Right hindlimb (tissue), 1 donor: ENCODE measurements at places on chromosomes 3 and 15.

DNA sequence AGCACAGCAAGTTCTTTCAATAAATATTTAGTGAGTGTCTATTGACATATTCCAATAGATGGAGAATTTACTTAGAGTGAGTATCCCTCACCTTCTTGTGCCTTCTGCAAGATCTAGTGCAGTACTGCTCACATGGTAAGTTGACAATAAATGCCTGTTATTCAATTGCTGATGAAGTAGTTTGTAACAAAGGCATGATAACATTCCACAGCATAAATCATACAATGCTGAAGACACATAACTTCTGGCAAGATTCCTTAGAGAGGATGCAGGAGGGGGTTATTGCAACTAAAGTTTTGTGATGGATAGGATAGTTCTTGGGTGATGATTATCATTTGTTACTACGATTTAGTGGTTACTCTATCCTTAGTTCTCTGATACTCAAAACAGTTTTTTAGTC lies 112.2 kb upstream of the RBMS3 start:
- DNase-seq = no peak

DNA sequence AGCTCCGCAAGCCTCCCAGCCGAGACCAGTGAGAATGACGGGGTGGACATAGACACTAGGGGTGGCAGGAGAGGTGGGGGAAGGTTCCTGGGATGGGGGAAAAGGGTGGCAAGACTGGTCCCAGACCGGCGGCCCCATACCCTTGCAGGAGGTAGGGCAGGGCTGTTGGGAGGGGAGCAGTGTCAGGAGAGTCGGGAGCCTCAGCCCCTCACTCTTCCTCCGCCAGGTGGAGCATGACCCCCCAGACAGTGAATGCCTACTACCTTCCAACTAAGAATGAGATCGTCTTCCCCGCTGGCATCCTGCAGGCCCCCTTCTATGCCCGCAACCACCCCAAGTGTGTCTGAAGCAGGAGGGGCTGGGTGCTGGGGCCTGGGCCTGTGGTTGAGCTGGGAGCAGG lies 8.7 kb upstream of the PSMD2 start:
- DNase-seq = no peak

GRCh38 chr3:32856355-32856889 lies 38.6 kb downstream of the TRIM71 start:
- DNase-seq = no peak

- DNase-seq = no peak
These were observed 96.1 kb downstream of the RPL22L1 start for GRCh38 chr3:170773682-170774425.

GRCh38 chr3:89679686-89680085 lies 572.3 kb downstream of the EPHA3 start:
- DNase-seq = no peak

GRCh38 chr15:93900476-93901400 lies 330.6 kb upstream of the MCTP2 start:
- DNase-seq = no peak

DNA sequence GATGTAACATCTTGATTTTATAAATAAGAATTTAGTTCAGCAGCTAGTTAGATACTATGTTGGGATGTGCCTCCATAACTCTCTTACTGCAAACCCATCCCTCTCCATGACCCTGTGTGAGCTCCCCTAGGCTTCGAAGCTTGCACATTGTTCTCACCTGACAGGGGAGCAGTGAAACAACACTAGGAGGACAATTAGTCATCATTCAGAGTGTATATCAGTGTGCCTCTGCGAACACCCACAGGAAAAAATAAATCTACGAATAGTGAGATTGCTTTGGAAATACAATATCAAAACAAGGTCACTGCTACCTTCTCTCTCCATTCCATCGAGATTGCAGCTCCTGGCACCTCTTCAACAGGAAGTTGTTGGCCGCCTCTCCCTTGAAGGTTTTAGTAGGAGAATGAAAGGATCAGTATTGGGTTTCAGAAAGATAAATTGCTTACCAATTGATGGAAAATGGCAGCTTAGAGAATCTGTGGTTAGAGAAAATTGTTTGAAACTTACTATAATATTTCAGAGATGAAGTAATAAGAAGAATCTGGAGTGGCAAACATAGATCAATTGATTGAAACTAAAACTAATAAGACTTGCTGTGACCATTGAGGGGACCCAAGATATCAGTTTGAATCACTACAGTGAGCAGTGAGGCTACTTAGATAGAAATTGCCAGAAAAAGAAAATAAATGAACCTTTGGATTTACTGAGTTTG lies 103.2 kb downstream of the CHL1 start:
- DNase-seq = no peak

GRCh38 chr15:90839187-90840071 lies 29.0 kb upstream of the FURIN start:
- peak; percentile 47 for DNase-seq

GRCh38 chr15:100891307-100892012 lies 11.8 kb downstream of the ALDH1A3 start:
- no peak for DNase-seq

GRCh38 chr15:34721802-34722438 lies 32.9 kb downstream of the GJD2 start:
- DNase-seq = peak; percentile 74

DNA sequence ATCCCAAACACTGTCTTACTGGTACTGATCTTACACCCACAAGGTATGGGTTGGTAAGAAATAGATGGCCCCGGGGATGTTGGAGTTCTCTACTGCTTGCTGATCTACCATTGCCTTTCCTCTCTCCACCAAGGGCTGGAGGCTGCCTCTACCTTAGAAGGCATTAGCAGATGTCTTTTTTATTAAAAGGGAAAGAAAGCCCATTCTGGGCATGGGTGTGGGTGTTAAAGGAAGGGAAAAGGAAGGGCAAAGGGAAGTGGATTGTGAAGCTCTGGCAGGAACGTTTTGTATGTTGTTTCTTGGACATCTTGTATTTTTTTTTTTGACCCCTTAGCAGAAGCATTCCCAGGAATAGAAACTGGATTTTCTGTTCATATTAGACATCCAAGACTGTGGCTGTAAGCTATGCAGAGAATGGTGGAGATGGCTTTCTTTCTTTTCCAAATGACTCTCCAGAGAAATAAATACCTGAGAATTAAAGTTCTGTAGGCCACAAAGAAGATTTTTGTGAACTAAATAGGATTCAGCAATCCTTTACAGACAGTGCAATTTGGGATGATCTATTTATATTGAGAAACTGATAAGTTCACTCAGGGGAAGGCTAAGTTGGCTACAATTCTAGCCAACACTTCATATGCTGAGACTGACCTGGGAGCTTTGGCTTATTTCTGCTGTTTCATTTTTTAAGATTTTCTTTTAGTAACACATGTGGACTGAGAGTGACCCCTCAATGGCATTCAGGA lies 108.8 kb downstream of the TOP2B start:
- DNase-seq = no peak

DNA sequence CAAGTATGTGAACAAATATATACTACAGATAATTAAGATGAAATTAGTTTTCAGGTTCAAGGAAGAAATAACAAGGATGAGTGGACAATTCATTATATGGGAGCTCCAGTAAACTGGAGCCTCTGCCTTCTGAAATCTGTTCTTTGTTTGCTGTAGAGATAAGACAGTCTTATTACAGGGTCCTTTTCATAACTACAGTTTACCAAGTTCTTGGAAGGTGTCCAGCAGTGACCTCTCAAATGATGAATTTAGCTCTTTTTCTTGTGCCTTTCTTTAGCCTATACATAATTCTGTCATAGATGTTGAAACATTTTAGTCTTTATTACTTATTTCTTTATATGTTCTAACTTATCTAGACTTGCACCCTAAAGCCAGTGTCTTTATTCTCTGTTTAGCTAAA lies 89.7 kb upstream of the GBE1 start:
- DNase-seq = no peak

DNA sequence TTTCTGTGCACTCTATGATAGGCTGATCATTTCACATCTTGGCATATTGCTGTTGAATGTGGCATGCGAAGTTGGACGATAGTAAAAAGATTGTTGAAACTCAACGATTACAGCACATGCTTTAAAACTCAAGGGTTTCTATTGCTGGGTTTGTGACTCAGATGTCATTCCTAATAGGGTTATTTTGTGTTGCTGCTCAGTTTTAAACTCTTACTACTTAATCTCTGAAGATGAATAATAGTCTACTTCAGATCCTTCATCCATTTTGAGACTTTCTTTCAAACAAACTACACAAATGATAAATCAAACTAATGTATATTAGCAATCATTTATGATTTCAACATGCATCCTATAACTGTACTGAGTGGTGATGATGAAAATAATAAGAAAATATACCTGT lies 71.3 kb upstream of the MBNL1 start:
- no peak for DNase-seq

GRCh38 chr15:56613811-56614210 lies 119.5 kb downstream of the ZNF280D start:
- no peak for DNase-seq

- no peak for DNase-seq
These were observed 7.7 kb downstream of the SELENOT start for GRCh38 chr3:150610785-150611184.

DNA sequence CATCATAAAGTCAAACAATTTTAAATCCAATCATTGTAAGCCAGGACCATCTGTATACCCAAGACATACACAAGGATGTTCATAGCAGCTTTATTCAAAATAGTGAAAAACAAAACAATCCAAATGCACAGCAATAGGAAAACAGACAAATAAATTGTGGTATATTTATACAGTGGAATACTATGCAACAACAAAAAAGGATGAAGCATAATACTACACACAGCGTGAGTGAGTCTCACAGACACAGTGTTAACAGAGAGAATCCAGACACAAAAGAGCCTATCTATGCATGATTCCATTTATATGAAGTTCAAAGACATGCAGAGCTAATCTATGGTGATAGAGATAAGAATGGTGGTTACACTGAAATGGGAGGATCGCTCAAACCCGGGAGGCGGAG lies 5.6 kb upstream of the MUC20 start:
- DNase-seq = no peak

DNA sequence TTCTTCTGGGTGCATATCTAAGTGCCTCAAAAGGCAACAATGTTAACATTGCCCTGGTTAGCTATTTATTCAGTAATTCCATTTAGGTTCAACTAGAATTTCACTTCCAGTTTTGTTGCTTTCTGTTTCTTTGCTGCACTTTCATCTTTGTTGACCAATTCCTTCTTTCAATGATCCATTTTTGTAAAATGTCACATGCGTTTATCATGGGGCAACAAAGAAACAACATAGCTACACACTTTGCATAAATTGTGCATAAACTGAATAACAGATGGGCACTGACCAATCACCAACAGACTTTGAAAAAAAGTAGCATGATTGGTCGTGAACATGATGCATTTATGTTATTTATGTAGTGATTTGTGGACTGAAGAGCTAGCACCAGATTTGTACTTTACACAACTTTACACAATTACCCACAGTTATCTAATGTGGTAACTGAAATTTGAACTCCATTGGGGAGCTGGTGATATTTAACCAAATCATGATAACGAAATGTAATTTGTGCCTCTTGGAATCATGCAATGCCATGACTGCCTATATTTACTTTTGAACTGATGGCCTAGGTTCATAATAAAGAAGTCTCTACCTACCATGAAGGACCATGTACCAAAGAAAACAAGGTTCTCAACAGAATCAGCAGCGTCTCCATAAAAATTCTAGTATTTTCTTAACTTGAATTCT lies 7.1 kb upstream of the CPOX start:
- no peak for DNase-seq

GRCh38 chr3:157767607-157768006 lies 264.4 kb upstream of the VEPH1 start:
- DNase-seq = no peak

DNA sequence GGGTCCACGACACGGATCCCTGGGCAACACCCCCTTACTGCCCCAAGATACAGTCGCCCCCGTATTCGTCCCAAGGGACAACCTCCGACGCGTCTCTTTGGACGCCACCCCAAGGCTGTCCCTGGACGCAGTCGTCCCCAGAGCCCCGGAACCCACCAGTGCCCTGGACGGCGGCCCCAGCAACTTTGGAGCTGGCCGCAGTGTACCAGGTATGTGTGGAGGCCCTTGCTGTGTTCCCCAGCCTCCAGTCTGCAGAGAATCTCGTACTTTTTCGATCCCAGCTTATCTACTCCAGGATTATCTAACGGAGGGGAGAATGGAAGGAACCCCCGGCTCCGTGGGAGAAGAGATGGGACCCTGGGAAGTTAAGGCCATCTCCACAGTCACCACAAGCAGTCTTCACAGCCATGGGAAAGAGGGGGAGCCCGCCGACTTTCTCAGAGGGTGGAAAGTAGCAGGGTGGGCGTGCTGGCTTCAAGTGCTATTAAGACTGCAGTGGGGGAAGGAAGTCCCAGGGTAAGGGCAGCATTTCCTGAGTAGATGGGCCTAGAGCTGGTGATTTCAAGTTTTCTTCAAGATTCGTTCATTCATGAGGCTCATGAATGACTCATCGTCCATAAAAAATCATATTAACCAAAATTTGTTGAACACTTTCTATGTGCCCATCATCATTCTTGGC lies 1.1 kb downstream of the MESP2 start:
- DNase-seq = no peak

DNA sequence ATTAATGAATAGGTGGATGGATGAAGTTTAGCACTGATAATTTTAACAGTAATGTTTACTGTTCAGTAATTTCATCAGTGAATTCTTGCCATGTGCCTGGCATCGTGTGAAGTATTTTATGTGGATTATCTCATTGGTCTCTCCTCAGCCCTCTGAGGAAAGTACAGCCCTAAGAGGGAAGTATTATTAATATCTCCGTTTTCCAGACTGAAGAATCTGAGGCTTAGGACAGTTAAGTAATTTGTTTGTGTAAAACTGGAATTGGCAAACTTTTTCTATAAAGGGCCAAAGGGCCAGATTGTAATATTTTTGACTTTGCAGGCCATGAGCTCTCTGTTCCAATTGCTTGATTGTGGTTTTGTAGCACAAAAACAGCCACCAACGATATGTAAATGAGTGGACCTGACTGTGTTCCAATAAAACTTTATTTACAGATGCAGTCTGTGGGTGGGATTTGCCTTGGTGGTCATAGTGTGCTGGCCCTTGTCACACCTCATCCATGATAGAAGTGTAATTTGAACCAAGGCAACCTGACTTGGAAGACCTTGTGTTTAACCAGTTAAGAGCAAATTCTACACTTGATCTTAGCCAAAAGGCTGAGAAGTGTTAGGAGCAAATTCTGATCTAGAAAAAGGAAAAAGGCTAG lies 255.3 kb downstream of the FEZF2 start:
- DNase-seq = no peak

- DNase-seq = no peak
These were observed 32.7 kb upstream of the TPRG1 start for GRCh38 chr3:189138901-189139610.

- DNase-seq = no peak
These were observed 34.8 kb downstream of the CRYGS start for GRCh38 chr3:186509423-186509822.

GRCh38 chr3:64916937-64917336 lies 229.1 kb upstream of the ADAMTS9 start:
- DNase-seq = no peak
